Chondrocyte (in vitro differentiated cells): ENCODE measurements at places on chromosomes 4 and X.

DNA sequence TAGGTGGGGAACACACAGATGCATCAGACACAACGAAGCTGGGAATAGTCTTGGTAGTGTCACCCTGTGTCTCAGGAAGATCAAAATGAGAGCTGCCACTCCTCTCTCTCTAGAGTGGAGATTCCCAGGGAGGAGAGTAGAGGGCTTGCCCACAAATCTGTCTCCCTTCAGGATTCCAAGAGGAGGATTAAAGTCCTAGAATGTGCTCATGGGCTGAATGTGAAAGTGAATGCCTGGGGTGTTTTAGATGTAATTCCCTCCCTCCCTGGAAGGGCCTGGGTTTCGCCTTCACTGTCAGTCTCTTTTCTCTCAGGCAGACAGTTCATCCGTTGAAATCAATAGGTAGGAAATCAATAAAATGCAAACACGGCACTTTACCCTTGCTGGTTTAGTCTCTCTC, 282.6 kb upstream of the PPARGC1A start:
- H3K4me3 ChIP-seq: no peak overlapping the region
- DNase-seq: no peak
- H3K4me1 ChIP-seq: peaks cover 4% of the 10 kb centered on the region
- no peak overlapping the region for H3K27ac ChIP-seq
- H3K36me3 ChIP-seq: no peaks in the 10 kb centered on the region
- H3K27me3 ChIP-seq: peaks cover 2% of the 10 kb centered on the region

- peaks cover 1% of the 10 kb centered on the region for H3K36me3 ChIP-seq
- DNase-seq: no peak
- H3K27me3 ChIP-seq: no peaks in the 10 kb centered on the region
- peak overlapping the region; percentile 25 for H3K27ac ChIP-seq
- H3K4me1 ChIP-seq: peaks cover 16% of the 10 kb centered on the region
Measured at GRCh38 chr4:176726803-176727202, 65.9 kb downstream of the VEGFC start.

GRCh38 chr4:74433541-74434172, 11.3 kb upstream of the AREG start:
- H3K27me3 ChIP-seq: no peaks in the 10 kb centered on the region
- H3K4me3 ChIP-seq: no peak overlapping the region
- DNase-seq: no peak

- H3K36me3 ChIP-seq: no peaks in the 10 kb centered on the region
- no peak overlapping the region for H3K27ac ChIP-seq
- H3K4me1 ChIP-seq: peaks cover 27% of the 10 kb centered on the region
- H3K4me3 ChIP-seq: no peak overlapping the region
Measured at GRCh38 chrX:68438575-68438974, 5.3 kb upstream of the OPHN1 start.

DNA sequence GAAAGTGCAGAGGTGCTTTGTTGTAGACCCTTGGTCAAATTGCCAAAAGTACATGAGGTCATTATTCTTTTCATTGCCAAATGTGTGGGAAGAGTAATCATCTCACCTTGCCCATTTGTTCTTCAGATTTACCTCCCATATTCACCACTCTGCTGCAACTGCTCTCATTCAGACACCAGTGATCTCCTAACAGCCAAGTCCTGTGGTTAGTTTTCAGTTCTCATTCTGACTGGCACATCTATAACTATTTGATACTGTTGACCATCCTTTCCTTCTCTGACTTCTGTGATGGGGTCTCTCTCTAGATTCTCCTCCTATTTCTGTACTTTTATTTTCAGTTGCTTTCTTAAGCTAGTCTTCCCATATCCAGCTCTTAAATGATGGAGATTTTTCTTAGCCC, 39.8 kb downstream of the GRIA3 start:
- no peaks in the 10 kb centered on the region for H3K4me1 ChIP-seq
- H3K27ac ChIP-seq: no peak overlapping the region
- H3K36me3 ChIP-seq: no peaks in the 10 kb centered on the region
- no peaks in the 10 kb centered on the region for H3K27me3 ChIP-seq
- H3K4me3 ChIP-seq: no peak overlapping the region
- no peak for DNase-seq

GRCh38 chrX:19673375-19674040, 158.2 kb upstream of the MAP3K15 start:
- H3K4me3 ChIP-seq: no peak overlapping the region
- no peaks in the 10 kb centered on the region for H3K27me3 ChIP-seq
- H3K36me3 ChIP-seq: peaks cover 5% of the 10 kb centered on the region
- H3K4me1 ChIP-seq: peaks cover 45% of the 10 kb centered on the region
- DNase-seq: no peak

DNA sequence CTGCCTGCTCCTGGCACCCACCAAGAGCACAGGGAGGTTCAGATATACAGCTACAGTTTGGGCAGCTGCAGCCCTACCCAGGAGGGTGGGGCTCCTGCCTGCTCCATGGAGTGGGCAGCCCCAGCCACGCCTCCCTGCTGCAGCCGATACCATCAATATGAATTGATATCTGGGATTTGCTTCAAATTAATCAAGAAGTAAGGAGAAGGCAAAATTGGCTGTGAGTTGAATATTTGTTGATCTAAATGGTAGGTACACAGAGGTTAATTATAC, 31.2 kb upstream of the ZNF280C start:
- H3K27ac ChIP-seq: no peak overlapping the region
- H3K4me1 ChIP-seq: peaks cover 17% of the 10 kb centered on the region
- no peak overlapping the region for H3K4me3 ChIP-seq

- no peaks in the 10 kb centered on the region for H3K27me3 ChIP-seq
- H3K4me3 ChIP-seq: no peak overlapping the region
- peaks cover 5% of the 10 kb centered on the region for H3K4me1 ChIP-seq
- DNase-seq: no peak
- H3K27ac ChIP-seq: no peak overlapping the region
Measured at GRCh38 chr4:187415231-187415630, 580.3 kb upstream of the ZFP42 start.

DNA sequence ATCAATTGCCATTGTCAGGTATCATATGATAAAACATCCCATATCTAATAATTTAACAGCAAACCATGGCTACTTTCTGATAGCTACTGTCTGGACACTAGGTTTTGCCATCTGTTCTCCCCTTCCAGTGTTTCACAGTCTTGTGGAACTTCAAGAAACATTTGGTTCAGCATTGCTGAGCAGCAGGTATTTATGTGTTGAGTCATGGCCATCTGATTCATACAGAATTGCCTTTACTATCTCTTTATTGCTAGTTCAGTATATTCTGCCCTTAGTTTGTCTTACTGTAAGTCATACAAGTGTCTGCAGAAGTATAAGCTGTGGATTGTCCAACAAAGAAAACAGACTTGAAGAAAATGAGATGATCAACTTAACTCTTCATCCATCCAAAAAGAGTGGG, 7.0 kb downstream of the NPY5R start:
- H3K4me1 ChIP-seq: no peaks in the 10 kb centered on the region
- no peak overlapping the region for H3K27ac ChIP-seq
- no peaks in the 10 kb centered on the region for H3K36me3 ChIP-seq
- no peak overlapping the region for H3K4me3 ChIP-seq

GRCh38 chrX:73266766-73267165, 52.1 kb upstream of the NAP1L2 start:
- no peaks in the 10 kb centered on the region for H3K4me1 ChIP-seq
- no peak overlapping the region for H3K4me3 ChIP-seq
- H3K36me3 ChIP-seq: no peaks in the 10 kb centered on the region
- H3K27ac ChIP-seq: no peak overlapping the region

- no peak overlapping the region for H3K27ac ChIP-seq
- DNase-seq: peak; percentile 92
- H3K4me3 ChIP-seq: no peak overlapping the region
- H3K36me3 ChIP-seq: no peaks in the 10 kb centered on the region
- H3K4me1 ChIP-seq: no peaks in the 10 kb centered on the region
Measured at GRCh38 chr4:112222219-112222955, 9.2 kb upstream of the AP1AR start.

DNA sequence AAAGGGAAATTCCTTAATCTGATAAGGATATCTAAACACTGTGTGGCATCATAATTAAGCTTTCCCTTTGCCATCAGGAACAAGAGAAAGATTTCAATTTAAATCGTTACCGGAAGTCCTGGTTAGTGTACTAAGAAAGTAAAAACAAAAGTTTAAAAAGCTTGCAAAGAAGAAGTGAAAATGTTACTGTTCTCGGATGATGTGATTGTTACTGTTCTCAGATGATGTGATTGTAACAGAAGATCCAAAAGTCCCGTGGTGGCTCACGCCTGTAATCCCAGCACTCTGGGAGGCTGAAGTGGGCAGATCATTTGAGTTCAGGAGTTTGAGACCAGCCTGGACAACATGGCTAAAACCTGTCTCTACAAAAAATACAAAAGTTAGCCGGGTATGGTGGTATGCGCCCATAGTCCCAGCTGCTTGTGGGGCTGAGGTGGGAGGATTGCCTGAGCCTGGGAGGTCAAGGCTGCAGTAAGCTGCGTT, 62.5 kb downstream of the RGS12 start:
- DNase-seq: no peak
- H3K27ac ChIP-seq: no peak overlapping the region
- no peaks in the 10 kb centered on the region for H3K4me1 ChIP-seq
- peaks cover 2% of the 10 kb centered on the region for H3K36me3 ChIP-seq
- no peak overlapping the region for H3K4me3 ChIP-seq

DNA sequence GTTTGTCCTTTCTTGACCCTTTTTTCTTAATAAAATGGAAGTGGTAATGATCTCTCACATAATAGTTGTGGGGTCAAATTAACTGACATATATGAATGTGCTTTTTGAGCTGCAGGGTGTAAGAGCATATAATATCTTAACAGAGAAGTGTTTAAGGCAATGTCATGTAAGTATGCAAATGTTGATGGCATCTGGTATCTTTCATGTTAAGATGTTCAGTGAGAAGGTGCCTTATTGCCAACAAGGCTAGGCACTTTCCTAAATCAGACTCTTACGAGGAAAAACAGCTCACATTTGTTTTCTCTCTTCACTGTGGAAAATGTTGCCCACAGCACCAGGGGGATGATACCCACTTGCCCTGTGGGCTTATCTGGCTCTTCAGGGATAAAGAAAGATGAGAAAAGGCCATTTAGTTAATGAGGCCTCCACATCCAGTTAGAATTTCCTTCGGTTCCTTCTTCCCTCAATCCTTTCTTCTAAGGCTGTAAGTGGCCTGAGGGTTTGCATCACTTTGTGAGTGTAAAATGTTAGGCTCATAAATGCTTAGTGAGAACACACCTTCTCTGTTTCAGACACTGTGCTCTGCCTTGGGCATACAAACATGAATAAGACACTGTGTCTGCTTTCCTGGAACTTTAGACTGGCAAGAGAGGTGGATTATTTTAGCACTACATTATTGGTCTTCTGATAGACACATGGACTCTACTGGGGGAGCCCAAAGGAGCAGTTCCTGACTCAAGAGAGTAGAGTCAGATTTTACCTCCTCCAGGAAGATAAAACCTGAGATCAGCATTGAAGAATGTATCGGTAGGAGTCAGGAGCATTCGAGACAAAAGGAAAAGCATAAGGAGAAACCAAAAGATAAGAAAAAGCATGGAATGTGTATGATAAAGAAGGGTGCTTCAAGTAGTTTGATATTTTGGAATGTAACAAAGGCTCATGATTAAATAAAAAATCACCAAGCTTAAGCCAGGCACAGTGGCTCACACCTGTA, 135.5 kb downstream of the SOWAHB start:
- H3K27ac ChIP-seq: peak overlapping the region; percentile 15
- H3K36me3 ChIP-seq: peaks cover 18% of the 10 kb centered on the region
- no peak for DNase-seq
- no peak overlapping the region for H3K4me3 ChIP-seq

DNA sequence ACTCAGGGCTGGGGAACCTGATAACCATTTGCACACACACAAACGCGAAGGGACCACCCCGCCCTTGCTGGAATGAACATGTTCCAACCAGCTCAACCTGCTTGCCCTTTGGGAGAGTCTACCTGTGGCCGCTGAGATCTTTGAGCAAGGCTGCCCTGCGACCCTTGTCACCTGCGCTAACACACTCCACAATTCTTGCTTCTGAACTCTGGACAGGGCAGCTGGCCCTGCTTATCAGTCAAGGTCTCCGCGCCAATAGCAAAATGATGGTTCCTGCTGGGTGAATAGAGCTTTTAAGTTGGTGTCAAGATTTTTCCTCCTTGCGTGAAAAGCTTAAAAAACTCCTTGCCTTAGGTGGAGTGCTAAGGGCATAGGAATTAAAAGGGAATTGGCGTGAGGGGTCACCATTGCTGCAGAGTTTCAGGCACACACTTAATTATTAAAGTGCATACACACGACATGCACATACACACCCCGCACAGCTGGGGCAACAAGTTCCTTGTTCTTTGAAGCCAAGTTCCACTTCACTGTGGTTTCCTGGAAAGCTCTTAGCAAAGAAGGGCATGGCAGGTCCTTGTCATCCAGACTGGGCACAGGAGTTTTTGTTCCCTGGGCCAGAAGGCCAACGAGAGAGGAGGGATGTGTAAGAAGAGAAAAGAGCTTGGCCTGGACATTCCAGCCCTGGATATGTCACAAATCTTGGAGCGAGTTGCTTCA, 207.7 kb downstream of the STIM2 start:
- H3K4me1 ChIP-seq: no peaks in the 10 kb centered on the region
- H3K36me3 ChIP-seq: no peaks in the 10 kb centered on the region
- H3K27ac ChIP-seq: no peak overlapping the region
- no peak for DNase-seq
- no peak overlapping the region for H3K4me3 ChIP-seq

DNA sequence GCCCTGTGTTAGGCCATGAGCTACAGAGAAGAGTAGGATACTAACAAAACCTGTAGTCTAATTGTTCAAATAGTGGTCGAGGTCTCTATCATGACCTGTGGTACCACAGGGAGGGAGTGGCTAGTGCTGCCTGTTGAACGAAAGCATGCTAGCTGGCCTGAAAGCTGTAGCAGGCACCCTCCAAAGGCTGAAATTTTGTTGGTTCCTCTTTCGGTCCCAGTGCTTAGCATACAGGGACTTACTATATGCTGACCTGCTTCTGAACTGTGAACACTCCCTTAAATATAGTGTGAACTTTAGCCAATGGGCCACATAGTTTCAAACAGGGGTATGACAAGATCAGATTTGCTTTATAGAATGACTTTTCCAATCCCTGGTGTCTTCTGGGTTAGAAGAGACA, 113.4 kb downstream of the PJA1 start:
- H3K27ac ChIP-seq: no peak overlapping the region
- peaks cover 9% of the 10 kb centered on the region for H3K4me1 ChIP-seq
- H3K4me3 ChIP-seq: no peak overlapping the region
- no peaks in the 10 kb centered on the region for H3K27me3 ChIP-seq
- H3K36me3 ChIP-seq: no peaks in the 10 kb centered on the region

- H3K36me3 ChIP-seq: peaks cover 1% of the 10 kb centered on the region
- no peak for DNase-seq
- H3K4me1 ChIP-seq: no peaks in the 10 kb centered on the region
- H3K4me3 ChIP-seq: no peak overlapping the region
- no peak overlapping the region for H3K27ac ChIP-seq
- H3K27me3 ChIP-seq: peaks cover 4% of the 10 kb centered on the region
Measured at GRCh38 chr4:23290656-23291055, 597.9 kb downstream of the GBA3 start.

- H3K36me3 ChIP-seq: no peaks in the 10 kb centered on the region
- no peak for DNase-seq
- H3K4me3 ChIP-seq: no peak overlapping the region
- no peak overlapping the region for H3K27ac ChIP-seq
- H3K4me1 ChIP-seq: no peaks in the 10 kb centered on the region
Measured at GRCh38 chr4:37392521-37393255, 148.1 kb downstream of the NWD2 start.

GRCh38 chr4:924107-925096, 7.7 kb downstream of the GAK start:
- H3K27ac ChIP-seq: peak overlapping the region; percentile 54
- H3K27me3 ChIP-seq: no peaks in the 10 kb centered on the region
- no peaks in the 10 kb centered on the region for H3K36me3 ChIP-seq
- no peak overlapping the region for H3K4me3 ChIP-seq
- H3K4me1 ChIP-seq: peaks cover 25% of the 10 kb centered on the region
- DNase-seq: no peak
